ENCODE measurements at places on chromosomes 3 and 15.

GRCh38 chr3:177781686-177782161 is 584.4 kb upstream of the TBL1XR1 start:
- no peak for DNase-seq

GRCh38 chr3:186722457-186722856 is 5.3 kb downstream of the KNG1 start:
- DNase-seq: peak; percentile 15

- DNase-seq: no peak
Measured at GRCh38 chr3:186529201-186529999, 14.8 kb downstream of the CRYGS start.

DNA sequence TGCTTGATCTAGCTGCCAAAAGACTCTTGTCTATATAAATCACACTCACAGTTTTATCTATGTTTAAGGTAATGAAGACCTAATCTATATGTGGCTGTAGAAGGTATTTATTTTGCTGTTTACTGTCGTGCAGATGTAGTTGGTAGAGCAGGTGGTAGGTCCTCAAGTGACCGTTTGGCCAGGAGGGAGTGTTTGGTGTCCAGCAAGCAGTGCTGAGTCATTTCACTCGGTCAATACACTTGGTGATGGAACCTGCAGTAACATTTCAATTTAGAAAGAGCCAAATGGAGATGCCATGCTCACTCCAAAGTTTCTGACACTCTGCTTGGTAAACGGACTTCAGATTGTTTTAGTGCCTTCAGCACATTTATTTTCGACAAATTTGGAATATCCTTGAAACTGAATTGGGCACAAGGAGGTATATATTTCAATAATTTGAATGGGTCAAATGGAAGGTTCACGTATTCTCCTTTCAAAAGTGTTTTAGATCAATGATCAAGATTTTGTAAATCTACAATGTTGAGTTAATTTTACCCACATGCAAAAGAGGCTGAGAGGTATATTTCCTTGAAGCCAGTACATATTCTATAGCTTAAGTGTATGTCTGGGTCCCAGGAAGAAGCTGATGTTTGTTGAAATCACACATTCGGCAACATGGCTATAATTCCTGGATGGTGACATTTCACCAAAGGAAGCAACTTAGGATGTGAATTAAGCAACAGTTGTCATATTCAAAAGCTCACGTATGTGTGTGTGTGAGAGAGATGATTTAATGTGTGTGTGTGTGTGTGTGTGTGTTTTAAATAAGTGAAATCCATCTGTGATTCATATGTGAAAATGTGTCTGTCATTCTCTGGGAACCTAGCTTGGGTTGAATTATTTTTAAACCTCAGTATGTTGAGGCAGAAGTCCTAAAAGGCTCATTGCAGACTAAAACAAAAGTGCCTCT is 7.7 kb upstream of the CX3CR1 start:
- DNase-seq: peak; percentile 29

GRCh38 chr3:155495387-155495786 is 201.9 kb upstream of the STRIT1 start:
- DNase-seq: no peak

GRCh38 chr15:87638554-87639083 is 617.9 kb downstream of the NTRK3 start:
- no peak for DNase-seq

DNA sequence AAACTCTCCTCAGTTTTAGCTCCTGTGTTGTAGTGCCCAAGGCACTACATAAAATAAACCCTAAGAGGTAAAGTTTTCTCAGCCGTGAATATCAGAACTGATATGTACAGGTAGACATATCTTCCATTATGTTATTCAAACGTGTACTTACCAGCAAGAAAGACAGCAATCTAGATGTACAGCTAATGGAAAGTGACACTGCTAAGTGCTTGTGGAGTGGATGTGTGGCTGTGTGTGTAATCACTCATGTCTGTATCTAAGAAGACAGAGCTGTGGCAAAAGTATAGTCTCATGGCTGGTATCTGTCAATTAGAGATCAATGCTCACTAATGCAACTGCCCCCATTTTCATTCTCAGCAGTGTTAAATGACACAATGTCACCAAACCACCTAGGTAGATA is 101.3 kb downstream of the FMN1 start:
- DNase-seq: no peak

GRCh38 chr3:179321668-179322285 is 1.1 kb upstream of the ZNF639 start:
- peak; percentile 30 for DNase-seq

DNA sequence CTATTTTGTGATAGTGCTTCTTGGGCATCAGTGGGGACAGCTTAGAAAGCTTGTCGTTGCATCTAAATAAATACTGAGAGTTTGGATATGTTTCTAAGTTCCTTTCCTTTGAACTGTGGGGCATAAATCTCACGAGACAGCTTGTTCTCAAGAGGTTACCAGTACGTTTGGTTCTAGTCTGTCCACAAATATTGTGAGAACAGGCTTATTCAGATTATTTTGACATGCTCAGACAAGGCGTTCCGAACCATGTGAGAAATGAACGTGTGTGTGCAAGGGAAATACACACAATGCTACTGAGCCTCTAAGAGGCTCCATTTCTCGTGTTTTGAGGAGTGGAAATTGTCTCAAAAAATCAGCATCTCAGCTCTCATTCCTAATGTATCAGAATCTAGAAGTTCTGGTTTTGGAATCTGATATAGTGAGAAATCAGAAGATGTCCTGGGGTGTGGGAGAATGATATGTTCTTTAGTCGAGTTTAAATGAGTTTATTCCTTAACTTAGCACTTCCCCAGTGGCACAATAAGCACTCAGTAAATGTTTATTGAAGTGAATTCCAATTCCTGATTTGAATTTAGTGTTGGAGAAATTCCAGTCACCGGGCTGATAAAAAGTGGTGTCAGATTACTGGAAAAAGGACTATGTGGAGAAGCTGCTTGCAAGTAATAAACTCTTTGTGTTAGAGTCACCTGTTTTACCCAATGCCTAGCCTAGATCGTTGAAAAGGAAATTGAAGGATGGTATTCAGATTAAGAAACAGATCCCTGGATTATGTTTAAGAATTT is 481.5 kb downstream of the LPP start:
- no peak for DNase-seq

GRCh38 chr3:43041517-43041916 is 62.4 kb downstream of the GASK1A start:
- no peak for DNase-seq

GRCh38 chr3:112471596-112472325 is 27.5 kb downstream of the BTLA start:
- DNase-seq: no peak

DNA sequence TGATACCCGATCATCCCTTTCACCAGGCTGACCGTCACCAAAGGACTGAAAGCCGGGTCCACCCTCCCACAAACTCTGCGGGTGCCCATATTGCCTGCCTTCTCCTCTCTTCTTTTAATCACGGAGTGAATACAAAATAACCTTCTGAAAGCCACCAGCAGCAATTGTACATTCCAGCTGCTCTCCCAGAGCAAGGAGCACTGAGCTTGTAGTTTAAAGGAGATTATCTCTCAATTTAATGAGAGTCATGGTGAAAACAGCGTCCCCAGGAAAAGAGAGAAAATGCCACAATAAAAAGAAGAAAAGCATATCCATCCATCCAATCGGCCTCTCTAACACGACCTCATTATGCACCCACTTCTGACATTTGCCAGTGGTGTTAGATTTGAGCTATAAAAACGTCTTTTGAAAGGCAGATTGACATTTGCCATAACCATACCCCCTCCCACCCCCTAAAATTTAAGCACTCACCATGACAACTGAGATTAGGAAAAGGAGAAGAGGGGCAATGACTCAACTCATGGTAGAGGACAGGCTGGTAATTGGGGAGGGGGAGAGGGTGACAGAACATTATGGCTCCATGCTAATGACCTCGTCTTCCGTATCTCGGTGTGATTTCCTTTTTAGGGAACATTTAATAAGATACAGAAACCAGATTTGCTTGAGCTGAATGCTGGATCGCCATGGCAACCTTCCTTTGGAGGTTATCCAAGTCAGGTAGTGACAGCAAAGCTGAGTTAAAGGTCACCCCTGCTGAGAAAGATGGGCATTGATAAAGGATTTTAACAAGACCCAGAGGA is 106.2 kb downstream of the ST8SIA2 start:
- no peak for DNase-seq

GRCh38 chr3:142892714-142893113 is 3.8 kb upstream of the PCOLCE2 start:
- DNase-seq: no peak

DNA sequence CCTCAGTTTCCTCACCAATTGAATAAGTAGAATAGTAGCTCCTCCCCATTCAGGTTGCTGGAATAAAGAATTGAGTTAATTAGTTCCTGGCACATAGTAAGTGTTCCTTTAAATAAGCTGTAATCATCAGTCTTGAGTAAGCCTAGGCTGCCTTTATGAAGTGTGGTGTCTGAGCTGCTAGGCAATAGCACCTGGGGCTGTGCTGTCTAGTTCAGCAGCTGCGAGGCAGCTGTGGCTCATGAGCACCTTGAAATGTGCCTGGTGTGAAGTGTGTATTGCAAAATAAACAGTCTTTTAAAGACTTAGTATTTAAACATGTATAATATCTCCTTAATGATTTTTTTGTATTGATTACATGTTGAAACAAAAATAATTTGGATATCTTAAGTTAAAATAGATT is 77.6 kb downstream of the TOP2B start:
- DNase-seq: no peak

DNA sequence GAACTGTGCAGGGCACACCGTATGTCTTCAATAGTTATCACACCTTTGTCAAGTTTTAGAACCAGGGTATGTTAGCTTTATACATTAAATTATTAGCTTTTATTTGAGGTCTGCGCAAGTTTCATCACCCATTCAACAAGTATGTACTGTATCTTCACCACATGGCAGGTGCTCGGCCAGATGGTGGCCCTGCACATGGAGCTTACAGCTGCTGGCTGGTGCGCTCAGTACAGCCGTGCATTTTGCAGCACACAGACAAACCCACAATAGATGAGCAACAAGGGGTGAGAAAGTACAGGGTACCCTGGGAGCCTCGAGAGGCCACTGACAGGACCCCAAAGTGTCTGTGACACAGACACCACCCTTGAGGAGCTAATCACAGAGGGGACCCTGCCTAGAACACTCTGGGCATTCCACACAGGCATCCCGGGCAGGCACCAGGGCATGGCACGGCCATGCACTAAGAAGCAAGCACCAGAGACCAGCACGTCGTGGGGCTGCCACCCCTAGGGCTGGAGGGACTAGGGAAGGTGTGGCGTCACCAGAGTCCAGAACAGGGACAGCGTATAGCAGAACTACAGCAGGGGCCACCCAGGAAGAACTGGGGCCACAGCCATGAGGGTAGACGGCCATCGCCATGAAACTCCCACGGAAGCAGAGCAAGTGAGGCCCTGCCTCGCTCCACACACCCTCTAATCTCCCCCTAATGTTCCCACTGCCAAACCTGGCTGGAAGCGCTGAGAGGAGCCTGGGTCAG is 27.4 kb downstream of the ZXDC start:
- DNase-seq: no peak

GRCh38 chr3:122019493-122019892 is 2.6 kb downstream of the ILDR1 start:
- no peak for DNase-seq

DNA sequence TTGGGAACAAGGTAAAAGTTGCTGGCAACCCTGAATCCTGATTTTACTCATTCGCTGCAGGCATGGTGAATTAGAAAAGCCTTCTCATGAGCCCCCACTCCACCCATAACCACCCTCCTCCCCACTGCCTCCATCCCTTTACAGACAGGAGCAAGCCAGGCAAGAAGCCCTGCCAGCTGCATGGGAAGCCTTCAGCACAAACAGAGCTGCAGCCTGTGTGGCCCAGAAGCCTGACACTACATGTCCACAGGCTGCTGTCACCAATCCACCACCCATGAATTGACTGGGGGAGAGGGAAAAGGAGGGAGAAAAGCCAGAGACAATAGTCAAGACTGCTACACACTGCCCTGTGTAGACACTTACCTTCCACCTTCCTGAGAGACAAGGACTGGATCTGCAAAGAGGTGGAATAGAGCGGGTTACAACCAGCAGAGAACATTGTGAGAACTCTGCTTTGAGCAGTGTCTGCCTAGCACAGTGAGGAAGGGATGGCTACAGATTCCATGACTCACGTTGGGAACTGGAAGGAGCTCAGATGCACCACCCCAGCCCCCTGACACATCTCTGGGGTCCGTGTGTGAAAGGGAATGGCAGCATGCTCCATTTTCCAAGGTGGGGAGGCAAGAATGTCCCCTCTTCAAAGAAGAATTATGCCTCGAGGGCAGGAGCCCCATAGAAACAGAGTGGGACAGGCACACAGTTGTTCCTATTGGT is 33.9 kb downstream of the DZIP1L start:
- no peak for DNase-seq

GRCh38 chr15:94196531-94196930 is 34.8 kb upstream of the MCTP2 start:
- no peak for DNase-seq

DNA sequence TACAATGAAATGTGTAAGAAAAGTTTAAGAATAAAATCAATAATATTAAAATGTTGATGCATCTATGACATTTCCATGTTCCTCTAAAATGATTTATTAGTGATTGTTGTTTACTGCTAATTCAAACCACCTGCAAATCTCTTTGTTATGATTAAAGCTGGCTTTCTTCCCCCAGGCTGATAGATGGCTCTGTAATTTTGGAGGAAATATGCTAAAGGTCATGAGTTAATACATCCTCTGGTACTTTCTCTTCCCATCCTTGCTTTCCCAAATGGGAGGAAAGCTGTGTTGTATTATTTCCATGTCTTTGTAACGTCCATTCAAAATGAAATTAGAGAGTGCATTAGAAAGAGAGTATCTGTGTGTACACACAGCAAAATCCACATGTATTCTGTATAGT is 139.5 kb upstream of the TMCO5A start:
- DNase-seq: no peak

DNA sequence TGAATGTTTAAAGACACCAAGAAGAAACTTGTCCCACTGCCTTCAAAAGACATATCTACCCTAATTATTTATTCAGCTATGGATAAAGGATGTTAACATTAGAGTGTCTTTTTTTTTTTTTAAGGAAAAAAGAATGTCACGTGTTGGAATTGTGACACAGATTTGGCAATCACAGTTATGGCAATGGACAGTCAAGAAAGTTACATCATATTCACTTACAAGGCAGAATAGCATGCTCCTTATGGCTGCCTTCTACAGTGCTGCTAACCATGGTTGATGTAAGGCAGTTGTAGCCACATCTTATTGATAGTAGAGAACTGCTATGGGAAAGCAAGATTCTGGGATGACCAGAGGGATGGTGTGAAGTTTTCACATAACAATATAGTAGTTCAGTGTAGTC is 128.8 kb upstream of the ZBTB20 start:
- DNase-seq: no peak

DNA sequence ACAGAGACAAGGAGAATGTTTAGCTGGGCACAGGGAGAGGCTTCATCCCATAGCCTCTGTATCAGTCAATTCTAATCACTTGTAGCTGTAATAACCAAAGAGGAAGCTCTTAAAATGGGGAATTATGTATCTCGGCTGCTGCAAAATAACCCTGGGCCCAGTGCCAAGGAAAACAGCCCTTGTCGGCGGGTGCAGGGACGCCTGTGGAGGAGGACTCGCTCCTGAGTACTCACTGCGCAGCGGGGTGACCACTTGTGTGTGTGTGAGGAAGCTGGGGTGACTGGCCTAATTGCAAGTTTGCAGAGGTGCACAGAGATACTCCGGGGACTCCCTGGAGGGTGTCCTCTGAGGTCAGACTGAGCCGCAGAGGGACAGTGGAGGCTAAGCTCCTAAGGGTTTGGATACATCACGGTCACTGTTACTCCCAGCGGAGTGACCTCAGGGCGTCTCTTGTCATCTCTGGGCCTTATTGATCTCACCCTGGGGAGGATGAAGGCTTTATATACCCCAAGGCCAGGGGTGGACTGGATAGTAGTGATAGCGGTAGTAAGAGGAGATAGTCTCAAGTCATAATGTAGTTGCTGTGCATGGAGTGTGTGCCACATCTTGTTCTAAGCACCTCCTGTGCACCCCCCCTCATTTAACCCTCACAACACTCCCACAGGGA is 37.2 kb downstream of the SLC6A6 start:
- peak; percentile 78 for DNase-seq
